Non-pigmented ciliary epithelial cell (primary cell): ENCODE measurements at places on chromosomes 2 and 18.

- peak; percentile 23 for DNase-seq
These were observed 497.6 kb upstream of the TCF4 start for GRCh38 chr18:56085551-56085950.

- no peak for DNase-seq
These were observed 108.4 kb downstream of the POLR1A start for GRCh38 chr2:85997017-85997970.

- DNase-seq = no peak
These were observed 627.0 kb upstream of the SLC39A10 start for GRCh38 chr2:195029804-195030654.

GRCh38 chr2:219082332-219082958 lies 21.7 kb upstream of the IHH start:
- DNase-seq = no peak

- DNase-seq = peak; percentile 24
These were observed 25.4 kb upstream of the CHN1 start for GRCh38 chr2:175030380-175031271.
